ENCODE measurements at places on chromosomes 3 and 15.
A peak's percentile ranks its signal among the peaks of the same experiment; 100 is the strongest.

GRCh38 chr3:186042521-186043202 is 66.2 kb downstream of the ETV5 start:
- DNase-seq: no peak

DNA sequence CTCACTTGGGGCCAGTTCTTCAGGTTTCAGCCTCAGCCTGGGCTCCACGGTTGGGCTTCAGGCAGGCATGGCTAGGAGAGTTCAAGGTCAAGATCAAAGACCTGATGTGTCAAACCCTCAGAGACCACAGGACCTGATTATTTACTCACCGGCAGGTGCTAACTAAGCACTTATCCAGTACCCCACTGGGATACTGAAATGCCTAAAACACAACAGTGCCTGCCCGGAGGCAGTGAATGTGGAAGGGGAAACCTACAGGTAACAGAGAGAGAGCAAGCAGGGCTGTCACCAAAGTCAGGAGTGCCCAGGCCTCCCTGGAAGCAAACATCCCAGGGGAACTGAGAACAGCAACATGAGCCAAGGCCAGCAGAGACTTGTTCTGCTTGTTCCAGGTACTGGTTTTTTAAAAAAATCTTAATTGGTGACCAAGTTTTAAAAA is 6.7 kb downstream of the IDH2 start:
- no peak for DNase-seq

DNA sequence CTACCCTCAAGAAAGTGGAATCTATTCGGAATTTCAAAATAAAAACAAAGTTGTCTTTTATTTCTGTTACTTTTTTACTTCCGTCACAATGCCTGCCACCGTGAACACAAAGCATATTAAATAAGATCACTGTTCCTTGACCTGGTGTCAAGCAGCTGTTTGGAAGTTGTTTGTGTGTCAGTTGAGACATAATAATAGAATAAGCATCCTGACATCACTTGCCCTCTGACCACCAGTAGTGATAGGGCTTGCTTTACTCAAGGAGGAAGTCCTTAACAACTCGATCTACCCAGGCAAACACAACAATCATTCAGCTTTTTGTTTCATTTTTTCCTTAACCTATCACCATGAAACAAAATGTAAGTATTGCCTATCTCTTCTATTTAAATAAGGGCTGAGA is 454.4 kb upstream of the RASGRP1 start:
- DNase-seq: no peak

DNA sequence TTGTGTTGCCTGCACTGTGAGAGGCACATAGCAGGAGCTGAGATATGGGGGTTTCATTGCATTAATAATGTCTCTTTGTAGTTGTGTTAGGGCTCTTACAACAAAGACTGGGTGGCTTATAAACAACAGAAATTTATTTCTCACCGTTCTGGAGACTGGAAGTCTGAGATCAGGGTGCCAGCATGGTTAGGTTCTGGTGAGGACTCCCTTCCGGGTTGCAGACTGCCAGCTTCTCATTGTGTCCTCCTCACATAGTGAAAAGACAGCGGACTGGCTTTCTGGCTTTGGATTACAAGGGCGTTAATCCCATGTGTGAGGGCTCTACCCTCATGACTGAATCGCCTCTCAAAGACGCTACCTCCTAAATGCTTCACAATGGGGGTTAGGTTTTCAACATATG is 20.6 kb downstream of the TMEM108 start:
- no peak for DNase-seq

DNA sequence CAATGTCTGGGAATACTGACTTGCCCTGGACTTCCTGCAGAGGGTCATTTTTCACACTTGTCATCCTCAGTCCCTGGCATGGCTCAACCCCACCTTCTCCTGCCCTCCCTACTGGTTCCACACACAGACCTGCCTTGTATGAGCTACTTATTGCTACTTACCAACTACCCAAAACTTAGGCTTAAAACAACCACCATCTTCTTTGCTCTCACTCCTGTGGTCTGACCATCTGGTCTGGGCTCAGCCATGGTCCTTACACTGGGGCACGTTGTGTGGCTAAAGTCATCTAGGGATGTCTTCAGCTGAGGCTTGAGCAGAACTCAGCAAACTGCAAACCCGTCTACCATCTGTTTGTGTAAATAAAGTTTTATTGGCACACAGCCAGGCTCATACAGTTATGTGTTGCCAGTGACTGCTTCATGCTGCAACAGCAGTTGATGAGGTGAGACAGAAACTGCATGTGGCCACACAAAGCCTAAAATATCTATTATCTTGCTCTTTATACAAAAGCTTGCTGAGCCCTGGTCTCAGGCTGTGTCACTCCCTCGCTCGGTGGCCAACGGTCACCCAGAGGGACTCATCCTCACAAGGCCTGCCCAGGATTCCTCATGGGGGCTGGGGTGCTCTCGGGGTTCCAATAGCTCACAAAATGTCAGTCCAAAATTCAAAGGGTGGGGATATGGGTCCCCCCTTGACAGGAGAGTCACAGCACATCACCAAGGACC is 43.5 kb downstream of the KLF15 start:
- DNase-seq: no peak

DNA sequence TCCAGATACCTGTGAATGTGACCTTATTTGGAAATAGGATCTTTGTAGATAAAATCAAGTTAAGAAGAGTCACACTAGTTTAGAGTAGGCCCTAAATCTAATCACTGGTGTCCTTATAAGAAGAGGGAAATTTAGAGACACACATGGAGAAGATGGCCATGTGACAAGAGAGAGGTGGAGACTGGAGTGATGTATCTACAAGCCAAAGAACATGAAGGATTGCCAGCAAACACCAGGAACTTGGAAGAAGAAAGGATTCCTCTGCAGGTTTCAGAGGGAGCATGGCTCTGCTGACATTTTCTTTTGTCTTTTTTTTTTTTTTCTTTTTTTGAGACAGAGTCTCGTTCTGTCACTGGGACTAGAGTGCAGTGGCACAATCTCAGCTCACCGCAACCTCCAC is 20.8 kb downstream of the ARHGEF3 start:
- DNase-seq: no peak

- no peak for DNase-seq
Observed at GRCh38 chr3:124620600-124621063, 109.6 kb upstream of the UMPS start.

DNA sequence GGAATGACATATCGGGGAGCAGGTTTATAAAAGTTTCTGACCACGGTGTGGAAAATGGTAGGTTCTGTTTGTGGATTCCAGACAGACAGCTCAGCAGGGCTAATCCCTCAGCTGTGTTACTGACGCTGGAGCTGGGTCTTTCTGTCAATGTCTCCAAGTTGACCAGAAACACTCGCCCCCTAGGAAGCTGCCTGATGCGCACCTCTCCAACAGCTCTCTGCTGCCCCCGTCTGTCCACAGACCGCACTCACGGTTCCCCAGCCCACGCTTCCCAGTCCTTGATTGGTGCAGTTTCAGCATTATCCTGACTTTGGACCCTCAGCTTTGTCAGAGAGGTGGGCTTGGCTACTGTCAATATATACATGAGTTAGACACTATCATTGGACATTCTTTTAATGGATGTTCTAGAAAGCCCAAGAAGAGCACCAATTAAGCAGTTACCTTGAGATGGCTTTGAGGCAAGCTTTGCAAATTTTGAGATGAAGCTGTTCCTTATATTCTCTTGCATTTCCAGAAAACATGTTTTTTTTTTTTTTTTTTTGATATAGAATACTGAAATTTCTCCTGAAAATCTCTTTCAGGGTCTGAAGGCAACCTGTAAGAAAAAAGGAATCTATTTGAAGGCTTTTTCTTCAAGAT is 98.9 kb upstream of the TBC1D5 start:
- DNase-seq: peak; percentile 72

DNA sequence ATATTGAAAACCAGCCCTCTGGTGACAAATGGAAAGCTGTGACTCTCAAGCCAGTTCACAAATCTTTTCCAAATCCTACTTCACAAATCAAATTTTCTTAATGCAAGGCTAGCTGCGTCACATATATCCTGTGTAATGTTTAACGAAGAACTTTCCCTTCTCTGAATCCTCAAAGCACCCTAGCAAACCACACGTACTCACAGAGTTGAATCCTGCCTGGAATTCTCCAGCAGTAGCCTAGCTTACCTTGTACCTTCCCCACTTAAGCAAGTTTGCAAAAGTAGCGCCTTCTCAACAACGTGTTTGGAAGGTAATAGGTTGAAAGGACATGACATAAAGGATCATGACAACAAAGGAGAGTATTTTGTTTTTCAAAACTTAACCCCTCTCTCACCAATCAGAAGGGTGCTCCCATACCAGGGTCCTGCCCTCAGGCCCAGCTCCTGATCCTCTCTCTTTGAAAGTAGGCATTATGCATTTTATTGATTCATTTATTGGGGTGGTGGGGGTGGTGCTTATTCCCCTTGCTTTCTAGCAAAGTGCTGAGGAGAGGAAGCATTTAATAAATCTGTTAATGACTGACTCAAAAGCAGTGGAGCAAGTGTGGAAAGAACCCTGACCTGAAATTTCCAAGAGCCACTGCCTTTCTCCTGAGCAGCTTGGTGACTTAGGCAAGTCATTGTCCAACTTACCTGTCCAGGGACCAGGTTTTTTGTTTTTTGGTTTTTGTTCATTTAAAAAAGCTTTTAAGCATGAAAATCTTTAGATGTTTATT is 531.6 kb downstream of the MECOM start:
- DNase-seq: no peak

- DNase-seq: no peak
Observed at GRCh38 chr3:127848131-127849129, 26.1 kb upstream of the MGLL start.

GRCh38 chr15:75928680-75929608 is 25.3 kb downstream of the FBXO22 start:
- no peak for DNase-seq

GRCh38 chr3:63580151-63580550 is 72.3 kb upstream of the SNTN start:
- no peak for DNase-seq
